ENCODE measurements at places on chromosomes 4 and X.

DNA sequence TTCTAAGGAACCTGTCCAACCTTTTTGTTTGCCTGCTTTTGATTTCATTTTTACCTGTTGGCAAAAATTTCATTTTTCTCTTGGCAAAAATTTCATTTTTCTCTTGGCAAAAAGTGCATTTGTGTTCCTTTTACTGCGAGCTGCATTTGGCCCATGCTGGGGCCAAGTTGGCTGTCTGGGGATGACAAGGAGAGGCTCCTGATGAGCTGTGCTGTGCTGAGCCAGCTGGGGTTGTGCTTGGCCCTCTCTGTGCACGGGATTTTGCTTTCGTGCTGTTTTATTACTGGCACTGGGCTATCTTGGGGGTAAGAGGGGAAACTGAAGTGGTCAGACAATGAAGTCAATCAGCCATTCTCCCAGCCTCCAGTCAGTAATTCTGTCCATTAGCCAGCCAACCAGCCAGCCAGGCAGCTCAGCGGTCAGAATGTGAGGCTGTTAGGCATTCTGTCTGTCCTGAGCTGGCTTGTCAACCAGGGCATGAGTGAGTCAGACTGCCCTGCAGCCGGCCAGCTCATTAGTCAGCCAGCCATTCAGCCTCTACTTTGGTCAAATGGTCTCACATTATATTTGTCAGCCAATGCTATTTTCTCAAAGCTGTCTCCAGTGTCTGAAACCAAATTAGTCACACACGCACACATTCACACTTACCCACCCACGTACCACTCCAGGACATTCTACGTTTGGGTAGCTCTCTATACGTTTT is 56.9 kb upstream of the PRPS1 start:
- DNase-seq, result no peak

DNA sequence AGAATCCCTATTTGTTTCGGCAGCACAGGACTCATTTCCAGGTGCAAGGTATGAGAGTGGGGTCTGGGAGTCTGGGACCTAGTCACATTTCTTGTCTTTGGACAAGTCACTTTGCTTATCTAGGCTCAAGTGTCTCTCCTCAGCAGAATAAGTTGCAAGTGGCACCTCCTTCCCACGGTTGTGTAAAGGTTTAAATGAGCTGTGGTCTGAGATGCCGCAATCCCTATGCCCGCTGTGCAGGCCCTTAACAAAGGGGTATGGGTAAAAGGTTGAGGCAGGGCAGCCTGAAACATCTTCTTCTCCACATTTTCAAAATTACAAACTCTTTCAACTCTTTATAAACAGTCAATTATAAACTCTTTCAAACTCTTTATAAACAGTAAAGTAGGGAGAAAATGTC is 93.7 kb downstream of the RTL5 start:
- DNase-seq, result no peak

DNA sequence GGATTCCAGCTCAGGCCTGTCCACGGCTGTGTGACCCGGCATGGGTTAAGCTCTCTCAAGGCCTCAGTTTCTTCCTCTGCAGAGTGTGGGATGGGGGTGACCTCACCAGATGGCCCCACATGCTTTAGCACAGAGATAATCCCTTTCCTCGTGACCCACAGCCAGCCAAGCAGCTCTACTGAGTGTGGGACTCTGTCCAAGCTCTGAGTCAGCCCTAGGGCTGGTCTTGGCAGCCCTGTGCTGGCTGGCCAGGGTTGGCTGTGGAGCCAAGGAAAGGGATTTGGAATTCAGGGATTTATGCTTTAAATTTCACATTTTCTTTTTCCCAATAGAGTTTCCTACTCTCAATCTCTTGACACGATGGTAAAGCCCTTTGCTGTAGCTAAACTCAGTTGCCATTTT is 19.7 kb upstream of the SPON2 start:
- no peak for DNase-seq

DNA sequence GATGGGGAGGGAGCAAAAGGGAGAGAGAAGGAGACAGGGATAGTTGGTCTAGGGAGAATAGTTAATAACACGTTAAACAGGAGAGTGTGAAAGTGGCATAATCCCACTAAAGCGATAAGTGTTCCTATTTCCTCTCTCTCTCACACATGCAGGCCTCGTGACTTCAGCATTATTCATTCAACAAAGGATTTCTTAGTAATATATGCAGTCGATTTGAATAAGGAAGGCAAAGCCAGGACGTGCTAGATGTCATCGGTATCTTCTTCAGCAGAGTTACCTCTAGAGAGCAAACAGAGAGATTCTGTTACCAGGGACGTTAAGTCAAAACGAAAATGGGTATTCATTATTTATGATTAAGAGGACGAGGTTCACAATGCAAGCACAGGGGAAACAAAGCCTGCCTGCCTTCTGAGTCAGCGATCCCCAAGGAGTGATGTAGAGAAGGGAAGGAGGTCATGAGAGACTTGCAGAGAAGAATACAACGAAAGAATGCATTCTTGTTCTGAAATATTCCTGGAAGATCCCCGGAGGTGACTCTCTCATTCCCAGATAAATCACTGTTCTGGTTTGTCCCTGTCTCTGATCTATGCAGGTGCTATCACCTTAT is 1048.4 kb downstream of the NLGN4X start:
- no peak for DNase-seq

GRCh38 chrX:23952391-23952790 is 44.6 kb downstream of the CXorf58 start:
- no peak for DNase-seq

DNA sequence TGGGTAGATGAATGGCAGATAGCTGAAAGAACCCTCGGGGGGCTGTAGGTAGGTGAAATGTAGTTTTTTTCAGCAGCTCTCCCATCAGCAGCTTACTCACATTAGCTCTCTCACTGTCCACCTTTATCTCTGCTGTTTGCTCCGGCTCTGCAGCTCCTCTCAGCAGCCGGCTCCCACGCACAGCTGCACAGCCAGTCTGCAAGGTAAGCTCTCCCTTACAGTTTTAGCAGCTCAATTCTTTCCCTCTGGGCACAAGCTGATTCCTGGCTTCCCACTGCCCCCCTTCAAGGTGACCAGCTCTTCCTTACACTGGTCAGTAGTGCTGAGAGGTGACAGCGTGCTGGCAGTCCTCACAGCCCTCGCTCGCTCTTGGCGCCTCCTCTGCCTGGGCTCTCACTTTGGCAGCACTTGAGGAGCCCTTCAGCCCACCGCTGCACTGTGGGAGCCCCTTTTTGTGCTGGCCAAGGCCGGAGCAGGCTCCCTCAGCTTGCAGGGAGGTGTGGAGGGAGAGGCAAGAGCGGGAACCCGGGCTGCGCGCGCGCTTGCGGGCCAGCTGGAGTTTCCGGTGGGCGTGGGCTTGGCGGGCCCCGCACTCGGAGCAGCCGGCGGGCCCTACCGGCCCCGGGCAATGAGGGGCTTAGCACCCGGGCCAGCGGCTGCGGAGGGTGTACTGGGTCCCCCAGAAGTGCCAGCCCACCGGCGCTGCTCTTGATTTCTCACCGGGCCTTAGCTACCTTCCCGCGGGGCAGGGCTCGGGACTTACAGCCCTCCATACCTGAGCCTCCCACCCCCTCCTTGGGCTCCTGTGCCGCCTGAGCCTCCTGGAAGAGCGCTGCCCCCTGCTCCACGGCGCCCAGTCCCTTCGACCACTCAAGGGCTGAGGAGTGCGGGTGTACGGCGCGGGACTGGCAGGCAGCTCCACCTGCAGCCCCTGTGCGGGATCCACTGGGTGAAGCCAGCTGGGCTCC is 393.6 kb downstream of the CENPC start:
- no peak for DNase-seq

DNA sequence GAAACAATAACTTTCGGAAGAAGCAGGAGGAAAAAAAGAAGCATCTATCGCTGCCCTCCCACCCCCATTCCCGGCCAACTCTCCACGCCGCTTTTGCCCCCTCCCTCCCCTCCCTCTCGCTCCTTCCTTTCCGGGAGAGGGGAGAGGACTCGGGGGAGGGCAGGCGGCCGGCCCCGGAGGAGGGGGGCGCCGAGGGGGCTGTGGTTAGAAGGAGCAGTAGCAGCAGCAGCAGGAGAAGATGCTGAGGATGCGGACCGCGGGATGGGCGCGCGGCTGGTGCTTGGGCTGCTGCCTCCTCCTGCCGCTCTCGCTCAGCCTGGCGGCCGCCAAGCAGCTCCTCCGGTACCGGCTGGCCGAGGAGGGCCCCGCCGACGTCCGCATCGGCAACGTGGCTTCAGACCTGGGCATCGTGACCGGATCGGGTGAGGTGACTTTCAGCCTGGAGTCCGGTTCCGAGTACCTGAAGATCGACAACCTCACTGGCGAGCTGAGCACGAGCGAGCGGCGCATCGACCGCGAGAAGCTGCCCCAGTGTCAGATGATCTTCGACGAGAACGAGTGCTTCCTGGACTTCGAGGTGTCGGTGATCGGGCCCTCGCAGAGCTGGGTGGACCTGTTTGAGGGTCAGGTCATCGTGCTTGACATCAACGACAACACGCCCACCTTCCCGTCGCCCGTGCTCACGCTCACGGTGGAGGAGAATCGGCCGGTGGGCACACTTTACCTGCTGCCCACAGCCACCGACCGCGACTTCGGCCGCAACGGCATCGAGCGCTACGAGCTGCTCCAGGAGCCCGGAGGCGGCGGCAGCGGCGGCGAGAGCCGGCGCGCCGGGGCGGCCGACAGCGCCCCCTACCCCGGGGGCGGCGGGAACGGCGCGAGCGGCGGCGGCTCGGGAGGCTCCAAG is 1.3 kb downstream of the PCDH7 start:
- no peak for DNase-seq

DNA sequence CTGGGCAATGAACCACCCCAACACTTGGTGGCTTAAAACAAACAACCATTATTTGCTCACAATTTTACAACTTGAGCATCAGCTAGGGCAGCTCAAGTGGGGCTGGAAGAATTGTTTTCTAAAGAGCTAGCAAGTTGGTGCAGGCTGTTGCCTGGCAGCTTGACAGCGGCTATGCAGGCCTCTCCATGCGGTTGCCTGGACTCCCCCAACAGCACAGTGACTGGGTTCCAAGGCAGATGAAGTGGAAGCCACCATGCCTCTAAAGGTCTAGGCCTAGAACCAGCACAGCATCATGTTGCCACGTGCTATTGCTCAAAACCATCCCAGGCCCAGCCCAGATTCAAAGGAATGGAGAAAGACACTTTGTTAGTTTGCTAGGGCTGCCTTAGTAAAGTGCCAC is 114.8 kb downstream of the BCOR start:
- no peak for DNase-seq

DNA sequence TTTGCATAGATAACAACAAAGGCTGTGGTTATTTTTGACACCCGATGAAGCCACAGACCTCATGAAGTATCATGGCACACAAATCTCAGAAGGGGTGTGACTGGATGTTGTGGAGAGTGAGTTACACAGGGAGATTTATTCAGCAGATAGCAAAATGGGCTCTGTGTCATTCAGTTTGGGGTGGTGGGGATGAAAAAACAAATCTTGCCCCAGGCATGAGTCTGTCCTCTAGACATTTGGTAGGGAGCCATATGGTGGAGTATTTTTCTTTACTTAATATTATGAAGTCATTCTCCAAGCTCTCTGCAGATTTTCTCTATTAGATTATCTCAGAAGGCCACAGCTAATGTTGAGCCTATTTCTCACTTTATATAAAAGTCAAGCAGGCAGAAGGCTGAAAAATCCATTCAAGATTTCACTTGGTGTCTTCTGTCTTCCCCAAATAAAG is 277.1 kb upstream of the TENM3 start:
- no peak for DNase-seq

DNA sequence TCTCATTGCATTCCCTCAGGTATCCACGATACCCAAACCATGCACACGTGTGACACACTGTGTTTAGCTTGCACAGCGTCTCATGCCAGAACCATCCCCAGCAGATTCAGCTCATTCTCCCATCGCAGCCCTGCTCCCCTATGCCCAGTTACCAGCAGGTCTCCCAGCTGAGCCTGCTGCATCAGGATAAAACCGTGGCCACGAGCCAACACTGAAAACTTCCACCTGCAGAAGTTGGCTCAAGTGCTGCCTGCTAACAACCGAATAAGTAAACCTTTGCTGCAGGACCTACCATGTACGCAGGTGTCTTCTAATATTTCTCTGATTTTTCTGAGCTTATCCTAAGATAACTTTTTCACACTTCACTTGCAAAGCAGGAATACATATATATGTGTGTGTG is 120.4 kb upstream of the STS start:
- no peak for DNase-seq

- no peak for DNase-seq
Observed at GRCh38 chr4:13233755-13234154, 250.4 kb downstream of the RAB28 start.

DNA sequence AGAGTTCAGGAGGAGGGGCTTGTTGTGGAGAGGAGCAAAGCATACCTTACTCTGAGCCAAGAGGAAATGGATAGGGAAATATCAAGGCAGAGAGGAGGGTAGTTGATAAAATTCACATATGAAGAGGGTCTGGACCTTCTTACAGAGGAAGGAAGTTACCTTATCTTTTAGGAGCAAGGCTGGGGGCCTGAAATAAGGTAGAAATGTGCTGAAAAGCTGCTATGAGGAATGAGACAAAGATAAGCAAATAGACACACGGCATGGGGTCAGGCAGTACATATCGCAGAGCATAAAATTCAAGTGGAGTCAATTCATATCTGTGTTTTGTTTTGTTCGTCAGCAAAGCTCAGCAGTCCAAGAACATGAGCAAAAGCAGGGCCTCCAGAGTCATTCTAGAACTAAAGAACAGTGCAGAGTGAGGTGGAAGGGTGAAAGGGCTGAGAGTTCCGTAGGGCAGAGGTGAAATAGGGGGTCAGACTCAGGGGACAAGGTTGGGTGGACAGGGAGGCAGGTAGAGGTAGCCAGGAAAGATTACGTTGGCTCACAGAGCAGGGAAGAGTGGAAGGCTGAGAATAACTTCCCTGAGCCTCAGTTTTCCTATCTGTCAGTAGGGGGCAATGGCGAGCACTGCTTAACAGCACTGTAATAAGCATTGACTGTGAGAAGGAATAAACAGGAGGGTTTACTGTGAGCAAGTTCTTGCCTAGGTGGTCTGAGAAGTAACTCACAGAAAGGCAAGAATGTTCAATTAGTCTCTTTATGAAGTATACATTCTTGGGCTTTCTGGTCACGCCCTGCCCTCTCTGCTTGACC is 9.2 kb downstream of the VSIG4 start:
- DNase-seq, result no peak

- DNase-seq, result no peak
Observed at GRCh38 chr4:129336457-129337227, 240.7 kb downstream of the C4orf33 start.

GRCh38 chr4:80911458-80911857 is 119.0 kb upstream of the BMP3 start:
- DNase-seq, result no peak

GRCh38 chr4:498328-498904 is 540 bp downstream of the ZNF721 start:
- no peak for DNase-seq

DNA sequence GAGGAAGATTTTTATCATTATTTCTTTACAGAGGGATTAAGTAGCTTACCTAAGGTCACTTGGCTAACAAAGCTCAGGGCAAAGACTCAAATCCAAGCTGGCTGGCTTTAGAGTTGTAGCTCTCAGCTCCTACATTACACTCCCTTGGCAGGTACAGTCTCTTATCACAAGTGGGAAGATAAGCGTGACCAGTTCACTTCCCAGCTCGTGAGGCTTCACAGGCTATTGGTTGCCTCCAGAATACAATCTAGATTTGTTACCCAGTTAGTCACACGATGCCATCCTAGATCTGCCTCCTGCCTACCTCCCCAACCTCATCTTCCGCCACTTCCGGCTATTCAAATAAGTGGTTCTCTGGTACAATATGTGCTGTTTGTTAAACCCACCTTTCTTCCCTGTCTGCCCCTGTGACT is 3.7 kb downstream of the MMRN1 start:
- DNase-seq, result no peak

Data from T-helper 22 cell (primary cell).